ENCODE measurements at places on chromosomes 1 and 21. TPM values are rescaled to one million over a fixed set of nuclear protein-coding genes. Genes with fewer than 3 reads are reported as not detected.
A peak's percentile ranks its signal among the peaks of the same experiment; 100 is the strongest.

KCNE2 gene
- not detected for total RNA-seq

WNT3A gene
- not detected for total RNA-seq

OR2M2 gene
- not detected for total RNA-seq

AMY2A gene
- not detected for total RNA-seq

GRCh38 chr1:177411381-177411780 is 240.6 kb downstream of the BRINP2 start:
- no peak overlapping the region for H3K27ac ChIP-seq
- no peak overlapping the region for H3K4me3 ChIP-seq
- no peaks in the 10 kb centered on the region for H3K36me3 ChIP-seq
- peak; percentile 43 for DNase-seq

- peaks cover 6% of the 10 kb centered on the region for H3K36me3 ChIP-seq
- H3K27ac ChIP-seq, result no peak overlapping the region
These were observed 30.3 kb upstream of the KCNQ4 start for GRCh38 chr1:40753142-40753882.

DNA sequence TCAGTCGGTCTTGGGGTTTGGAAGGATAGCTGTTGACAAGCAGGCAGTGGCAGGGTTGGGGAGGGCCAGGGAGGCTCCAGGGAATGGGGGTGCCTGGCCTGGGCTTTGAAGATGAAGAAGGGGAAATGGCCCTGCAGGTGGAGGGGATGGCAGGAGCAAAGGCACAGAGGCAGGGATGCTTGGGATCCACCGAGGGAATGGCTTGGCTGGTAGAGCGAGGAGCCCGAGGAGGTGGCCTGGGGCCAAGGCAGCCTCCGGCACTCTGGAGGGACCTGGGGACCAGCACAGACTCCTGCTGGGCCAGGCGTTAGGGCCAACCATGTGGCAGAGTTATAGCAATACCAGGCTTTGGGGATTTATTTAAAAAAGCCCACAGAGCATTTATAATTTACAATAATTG is 62.9 kb upstream of the EDN2 start:
- no peaks in the 10 kb centered on the region for H3K36me3 ChIP-seq
- peaks cover 8% of the 10 kb centered on the region for H3K4me1 ChIP-seq
- no peak overlapping the region for H3K4me3 ChIP-seq

DNA sequence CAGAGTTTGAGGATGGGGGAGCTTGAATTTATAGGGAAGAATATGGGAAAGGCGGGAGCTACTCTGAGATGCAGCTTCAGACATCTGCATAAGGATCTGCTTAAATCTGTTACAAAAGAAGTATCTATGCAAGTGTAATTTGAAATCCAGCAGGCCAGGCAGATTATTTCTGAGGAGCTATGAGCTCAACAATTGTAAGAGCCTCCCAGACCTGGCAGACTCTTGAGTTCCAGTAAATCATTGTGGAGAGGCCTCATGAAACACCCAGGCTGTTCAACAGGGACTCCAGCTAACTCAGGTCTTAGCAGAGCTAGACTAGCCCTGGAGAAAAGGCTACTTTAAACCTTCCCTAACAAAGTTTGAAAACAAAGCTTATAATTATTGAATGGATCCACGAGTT is 647.5 kb upstream of the CHRM3 start:
- H3K4me3 ChIP-seq, result no peak overlapping the region
- DNase-seq, result peak; percentile 20
- no peaks in the 10 kb centered on the region for H3K4me1 ChIP-seq
- H3K27me3 ChIP-seq, result no peaks in the 10 kb centered on the region

DNA sequence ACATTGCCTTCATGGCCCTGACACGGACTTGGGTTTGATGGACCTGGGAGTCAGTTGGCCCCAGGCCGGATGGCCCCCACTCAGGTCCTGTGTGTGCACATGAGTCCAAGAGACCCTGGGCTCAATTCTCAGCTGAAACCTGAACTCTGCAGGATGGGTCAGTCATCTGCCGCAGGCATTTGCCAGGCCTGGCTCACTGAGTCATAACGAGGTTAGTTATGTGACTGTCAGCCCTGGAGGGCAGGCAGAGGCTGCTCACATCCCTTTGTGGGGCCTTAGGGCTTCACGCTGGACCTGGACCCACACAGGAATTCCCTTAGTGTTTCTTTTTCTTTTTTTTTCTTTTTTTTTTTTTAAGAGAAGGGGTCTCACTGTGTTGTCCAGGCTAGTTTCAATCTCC is 46.5 kb downstream of the PSMG1 start:
- H3K4me1 ChIP-seq, result no peaks in the 10 kb centered on the region
- H3K4me3 ChIP-seq, result no peak overlapping the region
- no peak overlapping the region for H3K27ac ChIP-seq
- no peak for DNase-seq

GRCh38 chr1:233928123-233928522 is 23.6 kb downstream of the SLC35F3 start:
- no peaks in the 10 kb centered on the region for H3K27me3 ChIP-seq
- no peaks in the 10 kb centered on the region for H3K4me1 ChIP-seq
- H3K27ac ChIP-seq, result no peak overlapping the region

Measured in neural progenitor cell (in vitro differentiated cells).